ENCODE measurements at places on chromosomes 5 and 9.

GRCh38 chr5:149345892-149346222 lies 558 bp downstream of the GRPEL2 start:
- DNase-seq, result no peak

GRCh38 chr5:137126829-137127228 lies 372.3 kb downstream of the SPOCK1 start:
- no peak for DNase-seq

DNA sequence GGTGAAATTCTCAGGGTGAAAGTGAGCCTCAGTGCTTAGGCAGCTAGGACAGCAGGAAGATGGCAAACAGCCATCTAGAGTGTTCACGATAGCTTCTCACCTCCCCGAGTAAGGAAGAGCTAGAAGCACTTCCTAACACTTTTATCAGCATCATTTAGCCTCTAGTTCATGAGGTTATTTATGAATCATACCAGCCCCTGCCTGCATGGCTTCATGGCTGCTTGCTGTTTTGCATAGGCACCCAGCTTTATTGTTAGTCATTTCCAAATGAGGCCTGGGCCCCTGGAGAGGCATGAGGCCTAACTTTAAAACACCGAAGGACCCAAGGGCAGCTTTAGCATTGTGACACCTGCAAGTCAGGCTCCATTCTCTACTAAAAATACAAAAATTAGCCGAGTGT lies 134.9 kb upstream of the PANK3 start:
- DNase-seq, result no peak

DNA sequence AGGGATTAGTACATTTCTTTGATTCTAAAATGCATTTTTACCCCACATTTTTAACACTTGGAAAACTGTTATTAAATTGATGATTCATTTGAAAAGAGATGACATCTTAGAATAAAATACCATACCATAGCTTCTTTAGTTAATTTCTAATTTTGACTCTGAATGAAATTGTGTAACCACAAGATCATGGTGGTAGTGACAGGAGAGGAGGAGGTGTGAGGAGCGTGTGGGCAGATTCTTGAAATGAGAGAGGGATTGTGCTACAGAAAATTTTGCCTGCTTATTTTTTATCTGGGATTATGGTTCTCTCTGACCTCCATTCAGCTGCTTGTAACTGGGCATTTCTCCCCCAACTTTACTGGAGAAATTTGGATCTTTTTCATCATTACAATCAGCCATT lies 173.3 kb upstream of the CLINT1 start:
- no peak for DNase-seq

DNA sequence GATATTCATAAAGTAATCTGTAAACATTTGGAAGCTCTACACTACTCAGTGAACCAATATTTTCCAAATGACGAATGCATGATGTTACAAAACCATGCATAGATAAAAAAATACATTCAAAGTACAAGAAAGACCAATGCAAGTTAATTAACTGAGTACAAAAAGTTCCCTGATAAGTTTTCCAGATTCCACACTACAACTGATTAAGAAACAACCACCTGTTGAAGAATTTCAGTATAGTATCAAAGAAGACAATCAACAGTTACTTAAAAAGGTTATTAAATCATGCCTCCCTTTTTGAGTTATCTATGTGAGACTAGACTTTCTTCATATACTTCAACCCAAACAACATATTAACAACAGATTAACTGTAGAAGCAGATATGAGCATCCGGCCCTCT lies 192.4 kb downstream of the ARL15 start:
- DNase-seq, result no peak

GRCh38 chr5:72543365-72543764 lies 36.2 kb upstream of the ZNF366 start:
- DNase-seq, result no peak

- no peak for DNase-seq
Measured at GRCh38 chr9:122042056-122042455, 51.1 kb downstream of the TTLL11 start.

DNA sequence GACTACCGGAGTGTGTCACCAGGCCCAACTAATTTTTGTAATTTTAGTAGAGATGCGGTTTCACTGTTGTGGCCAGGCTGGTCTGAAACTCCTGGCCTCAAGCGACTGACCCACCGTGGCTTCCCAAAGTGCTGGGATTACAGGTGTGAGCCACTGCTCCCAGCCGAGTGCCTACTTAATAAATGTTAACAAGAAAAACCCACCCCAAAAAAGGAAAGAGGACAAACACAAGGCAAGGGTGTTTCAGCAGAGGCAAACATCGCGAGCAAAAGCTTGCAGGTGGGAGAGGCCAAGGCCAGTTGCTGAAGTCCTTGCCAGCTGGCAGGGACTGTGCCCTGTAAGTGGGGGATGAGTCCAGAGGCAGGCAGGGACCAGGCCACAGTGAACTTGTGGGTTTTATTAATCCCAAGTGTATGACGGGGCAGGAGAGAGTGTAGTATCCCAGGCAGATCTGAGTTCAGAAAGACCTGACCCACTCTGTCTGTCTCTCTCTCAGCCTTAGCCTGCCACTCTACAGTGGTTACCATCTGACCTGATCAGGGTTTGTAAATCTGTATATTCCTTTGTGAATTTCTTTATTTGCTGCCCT lies 6.4 kb upstream of the FPGS start:
- no peak for DNase-seq
